Activated naive CD8-positive, alpha-beta T cell treated with anti-CD3 and anti-CD28 coated beads, Interleukin-2, amount 50 U/mL, for 24 hours (primary cell): ENCODE measurements at places on chromosomes 12 and 14.

GRCh38 chr12:21248679-21249078 is 86.0 kb downstream of the SLCO1A2 start:
- no peak for DNase-seq

GRCh38 chr14:105818712-105819005 is 292.3 kb downstream of the TMEM121 start:
- DNase-seq, result no peak

DNA sequence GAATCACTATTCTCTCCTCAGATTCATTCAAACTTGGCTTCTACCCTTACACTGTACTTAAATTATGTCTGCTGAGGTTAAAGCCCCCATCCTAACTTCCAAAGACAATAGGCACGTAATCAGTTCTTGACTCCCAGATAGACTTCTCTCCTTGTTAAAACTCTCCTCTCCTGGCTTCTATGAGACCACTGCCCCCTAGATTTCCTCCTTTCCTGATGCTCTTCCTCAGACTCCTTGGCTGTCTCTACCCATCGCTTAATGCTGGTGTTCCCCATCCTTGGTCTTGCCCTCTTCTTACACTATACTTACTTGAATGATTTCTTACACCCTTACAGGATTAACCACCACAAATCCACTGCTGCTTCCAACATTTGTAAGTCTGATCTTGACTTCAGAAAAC is 32.8 kb downstream of the TC2N start:
- no peak for DNase-seq

- DNase-seq, result no peak
Observed at GRCh38 chr14:34065690-34066391, 115.0 kb upstream of the EGLN3 start.

- DNase-seq, result no peak
Observed at GRCh38 chr14:32508281-32508680, 179.2 kb downstream of the AKAP6 start.

- DNase-seq, result peak; percentile 64
Observed at GRCh38 chr12:31589598-31589903, 1.4 kb downstream of the DENND5B start.

DNA sequence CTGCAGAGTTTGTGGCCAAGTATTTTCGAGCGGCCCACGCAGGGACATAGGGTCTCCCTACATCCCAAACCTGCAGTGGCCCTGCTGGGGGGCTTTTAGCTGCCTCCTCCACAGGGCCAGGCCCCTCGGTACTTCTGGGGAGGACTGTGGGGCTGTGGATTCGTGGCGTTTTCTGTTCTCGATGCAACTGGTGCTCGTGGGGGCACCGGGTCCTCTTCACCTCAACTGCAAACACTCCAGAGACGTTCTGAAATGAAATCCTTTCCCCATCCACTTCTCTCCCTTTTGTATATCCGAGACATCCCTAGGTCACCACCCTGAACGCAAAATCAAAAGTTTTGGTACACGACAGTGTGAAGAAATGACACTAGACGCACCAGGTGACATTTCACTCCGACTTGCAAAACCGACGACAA is 2.3 kb downstream of the RFX4 start:
- no peak for DNase-seq

- DNase-seq, result no peak
Observed at GRCh38 chr14:100678469-100678828, 48.2 kb upstream of the DLK1 start.

GRCh38 chr12:41277100-41277945 is 89.2 kb downstream of the PDZRN4 start:
- no peak for DNase-seq

DNA sequence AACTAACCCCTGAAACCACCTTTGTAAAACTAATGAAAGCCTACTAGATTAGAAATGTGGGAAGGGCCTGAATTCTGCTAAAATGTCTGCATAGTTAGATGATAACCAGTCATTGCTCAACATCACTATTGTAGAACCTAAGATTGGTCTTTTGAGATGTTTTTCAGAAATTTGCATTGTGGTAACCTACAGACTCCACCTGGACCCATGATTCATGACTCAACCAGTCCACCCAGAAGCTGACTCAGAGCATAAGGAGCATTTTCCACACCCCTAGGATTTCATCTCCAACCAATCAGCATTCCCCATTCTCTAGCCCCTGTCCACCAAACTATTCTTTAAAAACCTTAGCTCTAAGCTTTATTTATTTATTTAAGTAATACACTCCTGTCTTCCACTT is 30.4 kb upstream of the CHGA start:
- DNase-seq, result no peak

- DNase-seq, result peak; percentile 55
Observed at GRCh38 chr12:49827401-49828099, 663 bp downstream of the NCKAP5L start.

DNA sequence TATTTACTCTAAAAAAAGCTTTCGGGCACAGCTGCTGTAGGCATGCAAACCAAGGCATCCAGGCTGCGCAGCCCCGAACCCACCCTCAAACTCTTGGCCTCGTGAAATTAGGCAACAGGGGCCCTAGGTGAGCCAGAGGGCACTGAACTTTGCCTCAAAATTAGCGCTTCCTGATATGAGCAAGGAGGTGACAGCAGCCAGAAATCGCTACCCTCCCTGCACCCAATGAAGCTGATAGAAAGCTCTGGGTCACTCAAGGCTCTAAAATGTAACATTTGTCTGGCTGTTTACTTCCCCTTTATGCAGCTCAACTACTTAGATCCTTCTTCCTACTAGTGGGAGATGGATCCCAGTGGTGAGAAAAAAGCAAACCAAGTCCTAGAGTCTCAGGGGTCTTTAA is 61.8 kb downstream of the PITPNM2 start:
- DNase-seq, result no peak
